ENCODE measurements at places on chromosomes 7 and 10.

- no peak for DNase-seq
Measured at GRCh38 chr7:112407261-112407660, 43.0 kb upstream of the IFRD1 start.

DNA sequence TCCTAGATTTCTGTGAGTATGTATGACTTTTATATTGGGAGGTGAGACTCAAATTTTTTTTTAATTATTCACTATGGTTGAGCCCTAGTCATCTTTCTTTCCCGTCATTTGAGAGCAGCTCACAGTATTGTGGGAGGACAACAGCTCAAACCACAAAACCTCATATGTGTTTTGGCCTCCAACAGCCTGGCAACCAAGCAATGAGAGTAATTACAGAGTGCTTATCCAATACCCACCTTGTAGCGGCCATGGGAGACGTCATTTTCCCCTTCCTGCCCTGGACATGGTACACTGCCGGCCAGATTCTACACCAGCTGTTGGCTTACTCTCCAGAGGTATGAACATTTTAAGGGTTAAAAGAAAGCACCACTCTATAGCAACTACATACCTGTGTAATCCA lies 49.1 kb downstream of the DOCK4 start:
- DNase-seq, result no peak

DNA sequence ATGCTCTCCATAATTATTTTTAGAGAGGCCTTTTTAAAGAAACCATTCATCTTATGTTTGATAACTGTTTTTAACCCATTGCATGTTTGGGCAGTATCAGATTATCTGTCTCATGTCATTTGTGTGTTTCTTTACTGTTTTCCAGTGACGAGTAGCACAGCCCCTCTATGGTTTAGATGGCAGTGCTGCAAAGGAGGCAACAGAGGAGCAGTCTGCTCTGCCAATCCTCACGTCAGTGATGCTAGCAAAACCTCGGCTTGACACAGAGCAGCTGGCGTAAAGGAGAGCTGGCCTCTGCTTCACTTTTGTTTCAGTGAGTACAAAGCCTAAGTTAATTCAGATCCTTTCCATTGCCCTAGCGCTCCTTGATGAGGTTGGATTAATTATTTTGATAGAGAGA lies 80.4 kb upstream of the GARIN1A start:
- DNase-seq, result no peak

DNA sequence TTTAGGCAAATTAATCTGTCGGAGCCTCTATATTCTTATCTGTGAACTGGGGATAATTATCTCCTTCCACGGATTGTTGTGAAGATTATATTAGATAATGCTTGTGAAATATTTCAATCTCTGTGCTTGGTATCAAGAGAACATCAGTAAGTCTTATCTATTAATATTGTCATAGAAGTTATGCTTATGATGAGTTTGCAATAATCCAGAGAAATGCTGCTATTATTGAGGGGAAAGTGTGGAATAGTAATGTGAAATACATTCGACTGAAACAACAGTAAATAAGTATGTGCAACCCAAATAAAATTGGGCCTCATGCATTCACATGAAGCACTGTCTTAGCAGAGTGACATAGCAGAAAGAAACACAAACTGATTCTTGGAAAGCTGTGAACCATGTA lies 13.7 kb downstream of the RHOBTB1 start:
- no peak for DNase-seq

GRCh38 chr10:94103801-94104221 lies 110.1 kb downstream of the PLCE1 start:
- DNase-seq, result no peak

DNA sequence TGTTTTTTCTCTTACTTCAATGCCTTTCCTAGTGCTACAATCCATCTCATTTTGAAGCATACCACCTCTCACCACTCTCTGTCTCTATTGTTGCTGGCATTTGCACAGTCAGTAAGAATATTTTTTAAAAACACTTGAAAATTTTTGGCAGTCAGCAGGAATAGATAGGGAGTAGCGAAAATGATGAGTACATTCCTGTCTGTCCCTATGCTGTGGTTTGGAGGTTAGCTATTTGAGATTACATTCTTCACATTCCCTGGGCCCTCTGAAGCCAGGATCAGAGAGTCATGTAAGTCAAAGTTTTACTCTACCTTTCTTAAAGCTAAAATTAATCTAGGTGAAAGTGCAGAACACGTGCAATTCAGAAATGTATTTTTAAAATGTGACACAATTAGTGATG lies 53.0 kb upstream of the MAGI2 start:
- DNase-seq, result no peak

DNA sequence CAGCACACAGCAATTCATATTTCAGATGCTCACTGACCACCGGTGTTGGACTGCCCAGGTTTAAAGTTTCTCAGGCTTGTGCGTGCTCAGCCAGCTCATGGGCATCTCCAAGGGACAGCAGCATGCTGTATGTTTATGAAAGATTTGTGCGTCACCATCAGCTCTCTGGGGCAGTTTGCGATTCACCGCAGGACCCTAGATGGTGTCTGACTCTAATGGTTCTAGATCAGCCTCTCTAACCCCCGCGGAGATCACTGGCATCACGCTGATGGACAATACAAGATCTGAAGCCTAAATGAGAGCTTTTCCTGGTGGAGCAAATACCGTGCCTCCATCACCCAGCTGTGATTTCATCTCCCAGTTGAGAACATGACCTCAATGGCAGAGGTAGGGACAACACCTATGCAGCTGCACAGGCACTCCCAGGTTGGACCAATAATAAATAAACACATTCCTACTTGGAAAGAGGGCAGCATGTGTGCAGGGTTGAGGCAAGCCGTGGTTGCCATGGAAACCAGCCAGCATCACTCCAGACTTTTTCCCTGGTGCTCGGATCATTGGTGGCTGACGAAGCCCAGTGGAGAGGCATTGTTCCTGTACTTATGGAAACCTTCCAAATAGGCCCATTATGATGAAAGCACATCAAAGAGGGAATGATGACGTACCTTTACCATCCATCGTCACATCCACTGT lies 253.6 kb downstream of the KCNMA1 start:
- no peak for DNase-seq

DNA sequence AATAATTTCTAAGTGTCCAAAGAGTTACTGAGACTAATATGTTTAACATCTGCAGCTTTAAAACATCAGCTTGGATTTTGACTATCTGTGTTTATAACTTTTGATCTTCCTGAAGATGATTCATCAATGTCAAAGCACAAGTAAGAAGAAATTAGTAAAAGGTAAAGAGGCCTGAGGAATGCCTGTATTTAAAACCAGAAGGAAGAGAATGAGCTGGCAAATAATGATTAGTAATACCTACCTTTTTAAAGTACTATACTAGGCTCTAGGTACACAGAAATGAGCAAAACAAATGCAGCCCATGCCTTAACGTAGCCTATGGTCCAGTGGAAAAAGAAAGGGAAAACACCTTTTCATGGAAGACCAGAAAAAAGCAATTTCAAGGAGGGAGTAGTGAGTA lies 158.0 kb downstream of the KCND2 start:
- no peak for DNase-seq

GRCh38 chr10:96834120-96834519 lies 2.0 kb downstream of the LCOR start:
- DNase-seq, result no peak

DNA sequence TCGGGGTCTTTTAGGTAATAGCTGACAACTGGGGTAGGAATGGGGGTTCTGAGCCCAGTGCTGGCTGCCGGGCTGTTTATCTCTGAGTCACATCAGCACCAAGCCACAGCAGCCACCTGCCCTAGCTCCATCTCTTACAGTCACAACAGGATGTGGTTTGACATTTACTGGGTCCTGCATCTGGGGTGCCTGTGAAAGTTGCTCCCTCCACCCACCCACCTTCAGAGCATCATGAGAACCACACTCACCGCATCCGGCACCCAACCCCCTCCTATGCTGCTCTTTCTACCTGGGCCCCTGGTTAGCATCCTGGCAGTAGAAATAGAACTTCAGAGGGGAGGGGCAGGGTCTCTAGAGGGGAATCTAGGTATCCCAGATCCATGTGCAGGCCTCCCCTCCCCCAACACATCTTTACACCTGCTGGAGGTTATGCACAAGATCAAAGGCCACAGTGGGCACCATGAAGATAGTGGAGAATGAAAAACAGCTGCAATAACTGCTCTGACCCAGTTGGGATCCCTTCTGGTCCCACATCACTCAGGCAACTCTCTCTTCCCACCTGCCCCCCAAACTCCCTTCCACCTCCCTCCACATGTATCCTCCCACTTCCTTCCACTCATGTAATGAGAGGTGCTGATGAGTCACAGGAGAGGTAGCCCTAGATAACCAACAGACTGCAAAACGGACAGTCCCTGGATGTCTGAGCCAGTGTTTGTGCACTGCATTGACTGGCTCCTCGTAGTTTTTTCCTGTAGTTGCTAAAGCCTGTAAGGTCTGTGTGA lies 38.2 kb downstream of the PRSS2 start:
- DNase-seq, result peak; percentile 97

GRCh38 chr7:22601812-22602565 lies 102.0 kb upstream of the STEAP1B start:
- no peak for DNase-seq

GRCh38 chr7:53383131-53383530 lies 347.7 kb downstream of the POM121L12 start:
- no peak for DNase-seq

GRCh38 chr10:47207281-47207615 lies 92.7 kb upstream of the GDF10 start:
- peak; percentile 11 for DNase-seq

GRCh38 chr7:127751062-127751461 lies 99.1 kb downstream of the SND1 start:
- DNase-seq, result no peak

- no peak for DNase-seq
Measured at GRCh38 chr10:9211228-9211627, 1156.7 kb downstream of the GATA3 start.

- DNase-seq, result no peak
Measured at GRCh38 chr10:90746829-90747228, 111.0 kb downstream of the HTR7 start.

DNA sequence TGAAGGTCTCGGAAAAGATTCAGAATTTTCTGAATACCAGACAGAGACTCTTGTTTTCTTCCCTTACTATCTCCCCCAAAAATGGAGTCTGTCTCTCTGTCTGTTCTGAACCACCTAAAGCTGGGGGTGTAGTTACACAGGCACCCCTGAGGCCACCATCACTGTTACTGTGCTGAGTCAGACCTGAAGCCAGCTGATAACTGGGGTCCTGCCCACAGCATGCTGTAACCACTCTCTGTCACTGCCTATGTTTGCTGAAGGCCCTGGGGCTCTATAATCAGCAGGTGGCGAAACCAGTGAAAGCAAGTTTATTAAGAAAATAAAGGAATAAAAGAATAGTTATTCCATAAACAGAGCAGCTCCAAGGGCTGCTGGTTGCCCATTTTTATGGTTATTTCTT lies 575.2 kb upstream of the POT1 start:
- no peak for DNase-seq

DNA sequence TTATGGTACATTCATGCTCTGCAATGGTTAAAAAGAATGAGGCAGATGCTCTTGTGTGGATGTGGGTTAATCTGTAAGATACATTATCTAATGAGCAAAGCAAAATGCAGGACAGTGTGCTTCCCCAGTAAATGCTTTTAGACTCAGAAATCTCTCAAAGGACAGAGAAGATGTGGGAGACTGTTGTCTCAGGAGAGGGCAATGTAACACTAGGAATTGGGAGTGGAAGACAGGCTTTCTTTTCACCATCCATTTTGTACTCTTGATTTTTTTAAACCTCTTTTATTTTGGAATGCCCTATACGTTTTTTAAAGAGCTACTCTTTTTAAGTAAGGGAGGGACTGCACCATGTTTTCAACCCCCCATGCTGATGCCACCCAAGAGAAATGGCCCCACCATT lies 77.5 kb upstream of the ADAM12 start:
- no peak for DNase-seq

DNA sequence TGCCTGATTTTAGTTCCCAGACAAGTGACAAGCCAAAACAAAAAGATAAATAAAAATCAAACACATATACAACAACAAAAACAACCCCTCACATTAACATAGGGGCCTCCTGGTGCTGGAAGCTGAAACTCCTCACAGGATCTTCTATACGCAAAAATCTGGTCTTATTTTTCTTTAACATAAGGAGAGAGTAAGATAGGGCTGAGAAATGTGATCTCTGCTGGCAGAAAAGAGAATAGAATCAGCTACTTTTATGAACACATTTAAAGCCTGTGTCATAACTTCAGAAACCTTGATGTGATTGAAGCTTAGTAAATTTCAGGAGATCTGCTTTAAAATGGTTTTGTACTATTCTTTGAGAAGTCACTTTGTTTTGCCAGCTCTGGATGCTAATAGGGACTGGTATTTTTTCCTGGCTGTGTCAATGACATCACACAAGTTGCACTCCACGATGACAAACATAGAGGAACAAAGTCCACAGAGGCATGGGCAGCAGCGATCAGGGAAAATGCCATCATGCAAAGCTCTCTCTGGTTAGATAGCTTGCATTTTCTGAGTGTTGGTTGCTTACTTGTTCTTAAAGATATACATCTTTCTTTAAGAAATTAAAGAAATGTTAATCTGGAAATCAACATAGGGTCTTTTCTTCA lies 176.6 kb upstream of the SP4 start:
- no peak for DNase-seq

DNA sequence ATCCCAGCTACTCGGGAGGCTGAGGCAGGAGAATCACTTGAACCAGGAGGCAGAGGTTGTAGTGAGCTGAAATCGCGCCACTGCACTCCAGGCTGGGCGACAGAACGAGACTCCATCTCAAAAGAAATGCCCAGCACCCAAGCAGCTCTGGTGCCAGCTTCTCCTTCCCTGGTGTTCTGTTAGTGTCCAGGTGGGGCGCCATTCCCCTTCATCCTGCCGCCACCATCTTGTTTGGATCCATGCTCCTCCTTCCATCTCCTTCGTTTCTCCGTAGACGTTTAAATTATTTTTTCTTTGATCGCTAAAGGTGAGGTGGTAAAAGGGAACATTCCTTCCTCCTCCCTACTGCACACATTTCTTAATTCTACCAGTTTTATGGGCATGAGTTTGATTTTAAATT lies 30.3 kb downstream of the PROSER2 start:
- no peak for DNase-seq

GRCh38 chr10:14553448-14553847 lies 221.2 kb downstream of the FAM107B start:
- DNase-seq, result no peak

GRCh38 chr10:132897516-132898381 lies 44.6 kb downstream of the CFAP46 start:
- DNase-seq, result no peak

- DNase-seq, result no peak
Measured at GRCh38 chr10:22010973-22011408, 7.5 kb upstream of the DNAJC1 start.
